Muscle of arm (tissue), 14 donors: ENCODE measurements at places on chromosomes 2 and 18.

- no peak for DNase-seq
These were observed 420.5 kb downstream of the STK39 start for GRCh38 chr2:167826906-167827305.

- DNase-seq, result no peak
These were observed 120.2 kb downstream of the LPIN1 start for GRCh38 chr2:11866358-11867335.

GRCh38 chr2:239625156-239625845 lies 224.5 kb upstream of the HDAC4 start:
- no peak for DNase-seq

DNA sequence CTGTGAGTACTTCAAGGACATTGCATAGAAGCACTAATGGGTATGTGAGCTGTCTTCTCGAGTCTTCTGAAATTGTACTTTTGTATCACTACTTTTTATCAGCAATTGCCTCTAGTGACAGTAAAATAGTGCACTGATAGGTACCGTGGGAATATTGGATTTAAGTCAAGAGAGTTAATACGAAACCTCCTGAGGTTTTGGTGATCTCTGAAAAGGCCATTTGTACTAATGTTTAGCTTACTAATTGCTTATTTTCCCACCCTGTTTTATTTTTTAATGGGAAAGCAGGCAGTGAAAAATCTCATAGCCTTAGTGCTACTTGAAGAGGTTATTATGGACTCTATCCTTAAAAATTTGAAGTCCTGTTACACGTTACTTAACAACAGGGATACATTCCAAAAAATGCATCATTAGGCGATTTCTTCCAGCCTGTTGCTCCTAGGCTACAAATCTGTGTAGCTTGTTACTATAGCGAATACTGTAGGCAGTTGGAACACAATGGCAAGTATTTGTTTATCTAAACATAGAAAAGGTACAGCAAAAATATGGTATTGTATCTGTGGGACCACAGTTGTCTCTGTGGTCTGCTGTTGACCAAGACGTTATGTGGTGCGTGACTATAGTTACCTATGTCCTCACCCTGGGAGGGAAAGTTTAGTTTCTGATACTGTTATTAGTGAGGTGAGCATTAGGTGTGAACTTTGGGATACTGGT lies 65.9 kb downstream of the CAB39 start:
- DNase-seq, result no peak
